ENCODE measurements at places on chromosomes 2 and 18.

DNA sequence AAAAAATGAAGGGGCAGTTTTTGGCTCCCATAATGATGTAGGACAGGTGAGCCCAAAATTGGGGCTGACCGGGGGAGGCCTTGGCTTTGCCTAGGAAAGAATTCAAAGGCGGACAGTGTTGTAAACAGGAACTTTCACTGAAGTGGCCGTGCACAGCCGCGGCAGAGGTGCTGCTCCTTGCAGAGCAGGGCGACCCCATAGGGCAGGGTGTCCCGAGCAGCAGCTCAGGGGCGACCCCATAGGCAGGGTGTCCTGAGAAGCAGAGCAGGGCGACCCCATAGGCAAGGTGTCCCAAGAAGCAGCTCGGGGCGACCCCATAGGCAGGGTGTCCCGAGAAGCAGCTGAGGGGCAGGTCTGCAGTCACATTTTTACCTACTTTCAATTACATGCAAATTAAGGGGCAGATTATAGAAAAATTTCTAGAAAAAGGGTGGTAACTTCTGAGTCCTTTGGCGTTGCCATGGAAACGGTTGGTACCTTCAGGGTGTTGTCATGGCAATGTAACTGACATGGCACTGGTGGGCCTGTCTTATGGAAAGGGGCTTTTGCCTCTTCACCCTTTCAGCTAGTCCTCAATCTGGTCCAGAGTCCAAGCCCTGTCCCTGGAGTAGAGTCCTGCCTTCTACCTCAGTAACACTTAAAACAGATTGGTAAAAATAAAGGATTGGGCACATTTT lies 134.5 kb downstream of the FBXO15 start:
- DNase-seq = no peak

DNA sequence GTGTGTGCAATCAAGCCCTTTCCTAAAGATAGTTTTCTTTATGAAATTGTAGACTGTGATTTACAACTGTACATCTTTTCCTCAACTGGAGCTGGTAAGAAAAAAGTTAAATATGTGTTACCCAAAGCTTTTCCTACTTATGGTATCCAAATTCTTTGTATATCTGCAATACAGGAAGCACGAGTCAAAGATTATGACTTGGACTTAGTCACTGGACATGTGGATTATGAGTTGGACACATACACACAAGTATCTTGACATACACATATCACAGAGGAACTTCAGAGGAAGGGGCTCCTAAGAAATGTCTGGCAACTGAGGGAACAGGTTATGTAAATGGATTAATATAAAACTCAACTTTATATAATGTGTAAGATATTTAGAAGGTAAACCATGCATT lies 35.2 kb downstream of the PRELID3A start:
- DNase-seq = no peak

DNA sequence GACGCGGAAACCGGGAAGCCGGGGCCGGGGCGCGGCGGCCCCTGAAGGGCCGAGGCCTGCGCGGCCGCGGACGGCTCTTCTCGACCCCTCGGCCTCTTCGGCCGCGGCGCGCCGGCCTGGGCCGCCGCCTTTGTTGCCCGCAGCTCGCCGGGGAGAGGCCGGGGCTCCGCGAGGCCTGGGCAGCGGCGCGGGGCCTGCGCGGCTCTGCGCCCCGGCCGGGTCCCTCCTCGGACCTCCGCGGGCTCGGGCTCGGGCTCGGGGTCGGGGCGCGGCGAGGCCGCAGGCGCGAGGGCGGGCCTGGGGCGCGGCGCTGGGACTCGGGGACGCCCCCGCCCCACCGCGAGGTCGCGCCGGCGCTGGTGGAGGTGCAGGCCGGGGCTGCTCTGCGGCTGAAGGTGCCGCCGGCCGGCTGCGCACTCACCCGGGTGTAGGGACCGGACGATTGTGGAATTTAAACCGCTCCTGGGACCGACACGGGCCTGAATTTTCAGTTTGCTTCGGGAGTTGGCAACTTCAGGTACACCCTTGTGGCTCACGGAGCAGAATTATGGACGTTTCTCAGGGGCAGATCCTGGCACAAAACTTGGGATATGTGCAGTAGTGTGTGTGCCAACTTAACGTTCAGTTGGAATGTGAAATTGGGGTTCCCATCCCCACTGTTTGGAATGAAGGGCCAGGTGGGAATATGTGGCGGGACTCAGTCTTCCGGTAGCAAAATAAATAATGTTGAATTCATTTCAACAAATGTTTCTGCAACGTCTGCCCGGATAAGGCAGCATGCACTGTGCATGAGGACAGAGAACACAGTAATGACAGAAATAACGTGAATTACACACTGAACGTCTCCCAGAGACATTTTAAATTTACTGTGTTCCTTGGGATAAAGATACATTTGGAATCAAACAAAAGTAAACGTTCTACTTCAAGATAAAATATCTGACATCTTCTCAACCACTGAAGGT lies 787 bp downstream of the SOCS6 start:
- DNase-seq = peak; percentile 29

DNA sequence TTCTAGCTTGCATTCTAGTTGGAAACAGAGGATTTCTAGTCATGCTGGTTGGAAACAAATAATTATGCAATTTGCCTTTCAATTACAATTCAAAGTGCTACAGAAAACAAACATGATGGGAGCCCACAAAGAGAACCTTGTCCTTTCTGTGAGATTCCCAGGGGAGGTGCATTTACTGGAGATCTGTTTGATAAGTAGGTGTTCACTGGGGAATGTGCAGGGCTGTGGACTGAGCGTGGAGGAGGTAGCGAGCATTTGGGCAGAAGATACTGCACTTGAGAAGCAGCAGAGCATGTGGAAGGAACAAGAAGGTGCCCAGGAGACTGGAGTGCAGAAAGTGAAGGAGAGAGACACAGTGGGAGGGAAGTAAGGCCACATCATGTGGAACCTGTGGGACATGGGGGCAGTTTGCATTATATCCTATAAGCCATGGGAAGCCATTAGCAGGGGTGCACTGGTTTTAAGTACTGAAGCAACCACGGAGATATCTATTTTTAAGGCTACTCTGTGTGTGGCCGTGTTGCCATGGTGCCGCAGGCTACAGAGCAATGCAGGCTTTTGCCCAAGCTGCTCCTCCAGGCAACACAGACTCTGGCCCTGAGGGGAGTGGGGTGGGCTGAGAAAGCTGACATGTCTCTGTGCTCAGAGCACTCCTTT lies 154.0 kb downstream of the ANTXR1 start:
- peak; percentile 26 for DNase-seq

- peak; percentile 68 for DNase-seq
Measured at GRCh38 chr2:176157499-176158185, 535 bp downstream of the HOXD3 start.

- no peak for DNase-seq
Measured at GRCh38 chr2:21022792-21023367, 21.0 kb downstream of the APOB start.

Measured in NCI-H345 (cell line).